ENCODE measurements at places on chromosomes 6 and 20.

- DNase-seq: no peak
Measured at GRCh38 chr20:14341801-14342200, 4.4 kb upstream of the FLRT3 start.

DNA sequence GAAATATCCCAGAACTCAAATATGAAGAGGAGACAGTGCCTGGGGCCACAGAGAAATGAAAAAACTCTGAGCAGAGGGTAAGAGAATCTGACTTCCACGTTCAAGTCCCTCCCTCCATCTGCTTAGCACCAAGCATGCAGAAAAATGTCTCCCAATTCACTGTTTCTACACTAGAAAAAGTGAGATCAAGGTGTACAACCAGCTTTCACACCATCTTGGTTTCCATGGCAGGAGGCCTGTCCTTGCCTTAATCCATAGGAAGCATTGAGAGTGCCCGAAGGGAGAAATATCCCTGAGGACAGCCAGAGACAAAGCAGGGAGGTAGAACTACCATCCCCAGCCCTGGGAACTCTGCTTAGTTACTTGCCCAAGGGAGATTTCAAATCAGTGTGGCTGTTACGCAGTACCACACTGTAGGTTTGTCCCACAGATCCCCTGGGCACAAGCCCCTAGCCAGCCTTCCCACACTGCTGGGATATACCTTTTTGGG lies 82.9 kb downstream of the SCML4 start:
- no peak for DNase-seq

GRCh38 chr6:156197513-156197912 lies 579.7 kb upstream of the ARID1B start:
- DNase-seq: no peak

DNA sequence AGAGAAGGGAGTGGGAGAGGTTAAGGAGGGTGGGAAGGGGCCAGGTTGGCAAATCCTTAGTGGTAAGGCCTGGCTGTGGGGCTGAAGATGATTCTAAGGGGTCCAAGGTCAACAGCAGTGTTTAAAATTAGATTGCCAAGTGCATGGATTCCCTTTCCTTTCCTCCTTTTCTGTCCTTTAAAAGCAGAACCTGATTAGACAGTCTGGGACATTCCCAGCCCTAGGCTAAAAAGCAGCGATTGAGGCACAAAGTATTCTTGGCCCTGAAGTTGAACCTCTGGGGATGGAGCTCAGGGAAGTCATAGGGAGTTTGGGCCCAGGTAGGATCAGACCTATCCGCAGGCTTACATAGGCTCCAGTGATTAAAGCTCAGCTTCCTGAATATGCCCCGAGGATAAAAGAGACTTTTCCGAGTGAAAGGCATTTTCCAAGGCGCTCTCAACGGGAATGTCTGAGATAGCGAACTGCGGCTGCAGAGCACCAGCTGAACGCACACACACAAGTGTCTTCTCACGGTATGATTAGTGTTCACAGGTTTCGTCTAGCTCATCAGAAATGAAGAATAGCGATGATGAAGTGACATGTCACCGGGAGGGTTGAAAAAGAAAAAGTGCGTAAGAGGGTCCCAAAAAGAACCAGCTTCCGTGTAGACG lies 787 bp upstream of the CARMIL1 start:
- DNase-seq: no peak

DNA sequence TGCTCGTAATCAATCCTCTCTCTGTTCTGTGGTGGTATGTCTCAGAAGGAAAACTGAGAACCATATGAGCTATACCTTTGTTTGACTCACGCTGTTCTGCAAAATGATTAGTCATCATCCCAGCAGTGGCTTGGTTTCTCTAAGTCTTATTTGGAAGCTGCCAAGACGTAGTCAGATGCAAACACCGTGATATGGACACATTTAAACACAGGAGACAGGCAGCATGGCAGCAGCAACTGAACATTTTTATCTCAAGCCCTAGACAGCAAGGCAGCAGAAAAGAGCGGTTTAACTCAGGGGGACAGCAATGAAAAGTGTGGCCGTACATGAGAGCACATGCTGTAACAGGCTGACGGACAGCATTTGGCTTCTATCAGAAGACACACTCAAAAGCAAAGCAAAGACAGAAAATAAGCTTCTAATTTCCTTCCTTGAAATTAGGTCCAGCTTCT lies 1295.1 kb downstream of the EPHA7 start:
- DNase-seq: no peak

GRCh38 chr20:24697411-24697810 lies 228.0 kb downstream of the SYNDIG1 start:
- no peak for DNase-seq
